ENCODE measurements at places on chromosomes 3 and 15. TPM values are rescaled to one million over a fixed set of nuclear protein-coding genes. Genes with fewer than 3 reads are reported as not detected.

Gene TLR9
- not detected for total RNA-seq

GRCh38 chr3:141248064-141248463, 16.4 kb downstream of the PXYLP1 start:
- DNase-seq, result no peak
- H3K4me1 ChIP-seq, result peaks cover 6% of the 10 kb centered on the region
- H3K27me3 ChIP-seq, result no peaks in the 10 kb centered on the region
- H3K36me3 ChIP-seq, result peaks cover 6% of the 10 kb centered on the region
- no peak overlapping the region for H3K27ac ChIP-seq

GRCh38 chr3:142209655-142210054, 15.7 kb downstream of the GK5 start:
- no peak overlapping the region for H3K4me3 ChIP-seq
- peaks cover 4% of the 10 kb centered on the region for H3K4me1 ChIP-seq
- H3K36me3 ChIP-seq, result peaks cover 52% of the 10 kb centered on the region
- no peaks in the 10 kb centered on the region for H3K27me3 ChIP-seq
- no peak overlapping the region for H3K27ac ChIP-seq

- H3K4me3 ChIP-seq, result no peak overlapping the region
- H3K27ac ChIP-seq, result no peak overlapping the region
- no peaks in the 10 kb centered on the region for H3K36me3 ChIP-seq
- no peak for DNase-seq
These were observed 14.5 kb downstream of the SPTBN5 start for GRCh38 chr15:41879321-41879845.

GRCh38 chr3:191634902-191635301, 173.9 kb downstream of the PYDC2 start:
- no peak for DNase-seq
- H3K27ac ChIP-seq, result no peak overlapping the region
- no peaks in the 10 kb centered on the region for H3K27me3 ChIP-seq
- H3K4me3 ChIP-seq, result no peak overlapping the region

Gene GALNT15
- not detected for total RNA-seq

GRCh38 chr3:189512039-189512438, 119.2 kb upstream of the TP63 start:
- no peaks in the 10 kb centered on the region for H3K36me3 ChIP-seq
- H3K4me3 ChIP-seq, result no peak overlapping the region
- no peaks in the 10 kb centered on the region for H3K4me1 ChIP-seq
- DNase-seq, result no peak

GRCh38 chr15:75532413-75533250, 46.5 kb downstream of the PTPN9 start:
- no peak overlapping the region for H3K27ac ChIP-seq
- peaks cover 9% of the 10 kb centered on the region for H3K4me1 ChIP-seq
- H3K4me3 ChIP-seq, result no peak overlapping the region
- peaks cover 4% of the 10 kb centered on the region for H3K36me3 ChIP-seq
- H3K27me3 ChIP-seq, result no peaks in the 10 kb centered on the region

Gene DNAH12
- not detected for total RNA-seq

- H3K36me3 ChIP-seq, result peaks cover 47% of the 10 kb centered on the region
- peaks cover 86% of the 10 kb centered on the region for H3K4me1 ChIP-seq
- H3K4me3 ChIP-seq, result no peak overlapping the region
- no peak for DNase-seq
- peak overlapping the region; percentile 89 for H3K27ac ChIP-seq
These were observed 6.0 kb downstream of the CCDC12 start for GRCh38 chr3:46970391-46971091.
